ENCODE measurements at places on chromosomes 6 and 20. TPM values are rescaled to one million over a fixed set of nuclear protein-coding genes. Genes with fewer than 3 reads are reported as not detected.

- no peak for DNase-seq
These were observed 40.1 kb downstream of the FAM120B start for GRCh38 chr6:170346649-170347048.

- no peak for DNase-seq
These were observed 72.1 kb downstream of the FOXA2 start for GRCh38 chr20:22511943-22512910.

- DNase-seq = no peak
These were observed 40.9 kb downstream of the GMPR start for GRCh38 chr6:16279243-16279642.

GRCh38 chr6:148055419-148055818, 287.2 kb upstream of the SASH1 start:
- DNase-seq = no peak

GRCh38 chr6:170006071-170006899, 254.9 kb downstream of the ERMARD start:
- no peak for DNase-seq

- no peak for DNase-seq
These were observed 66.4 kb downstream of the AFDN start for GRCh38 chr6:167892835-167893815.

DNA sequence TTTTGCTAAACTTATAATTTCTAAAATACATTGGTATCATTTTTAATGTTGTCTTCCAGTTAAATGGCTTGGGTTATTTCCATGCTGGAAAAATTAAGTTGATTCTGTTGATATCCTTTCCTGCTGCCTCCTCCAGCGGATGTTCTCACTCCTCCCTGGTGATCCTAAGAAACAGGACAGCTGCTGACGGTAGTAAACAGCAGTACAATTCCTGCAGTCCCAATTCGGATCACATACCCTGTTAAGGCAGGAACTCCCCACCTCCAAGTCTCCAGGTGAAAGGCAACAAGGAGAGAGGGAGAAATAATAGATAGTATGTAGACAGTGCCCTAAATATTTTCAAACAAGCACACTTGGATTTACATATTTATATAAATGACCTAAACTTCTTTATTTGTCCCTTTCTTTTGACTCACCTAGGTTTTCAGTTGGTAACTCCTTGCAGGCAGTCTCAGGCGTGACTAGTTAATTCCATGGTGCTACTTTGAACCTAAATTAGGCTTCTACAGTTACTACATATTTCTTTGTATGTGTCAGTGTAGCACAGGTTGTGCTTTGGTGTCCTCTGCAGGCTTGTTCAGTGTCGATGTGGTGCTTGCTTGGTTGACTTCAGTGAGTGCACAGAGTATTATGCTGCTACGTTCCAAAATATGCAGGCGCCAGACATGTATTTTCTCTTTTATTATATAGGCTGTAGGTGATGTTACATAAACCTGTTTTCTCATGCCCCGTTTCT, 126.0 kb downstream of the ADGRB3 start:
- DNase-seq = no peak

- no peak for DNase-seq
These were observed 55.8 kb upstream of the MTRF1L start for GRCh38 chr6:153058291-153058690.

DNA sequence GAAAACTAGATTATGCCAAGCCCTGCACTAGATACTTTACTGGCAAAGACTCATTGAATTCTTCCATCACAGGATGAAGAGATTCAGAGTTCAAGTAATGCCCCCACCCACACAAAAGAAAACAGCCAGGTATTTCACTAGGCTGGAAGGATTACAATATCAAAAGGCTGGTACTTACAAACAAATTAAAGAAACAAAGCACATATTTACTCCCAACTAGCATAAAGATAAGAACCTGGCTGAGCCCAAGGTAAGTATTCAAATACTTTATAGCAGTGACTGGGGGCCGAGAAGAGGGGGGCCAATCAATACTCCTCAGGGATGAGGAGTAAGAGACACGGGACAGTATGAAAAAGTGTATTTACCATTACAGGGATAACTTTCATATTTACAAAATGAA, 3.7 kb downstream of the ACOT8 start:
- DNase-seq = no peak

DNA sequence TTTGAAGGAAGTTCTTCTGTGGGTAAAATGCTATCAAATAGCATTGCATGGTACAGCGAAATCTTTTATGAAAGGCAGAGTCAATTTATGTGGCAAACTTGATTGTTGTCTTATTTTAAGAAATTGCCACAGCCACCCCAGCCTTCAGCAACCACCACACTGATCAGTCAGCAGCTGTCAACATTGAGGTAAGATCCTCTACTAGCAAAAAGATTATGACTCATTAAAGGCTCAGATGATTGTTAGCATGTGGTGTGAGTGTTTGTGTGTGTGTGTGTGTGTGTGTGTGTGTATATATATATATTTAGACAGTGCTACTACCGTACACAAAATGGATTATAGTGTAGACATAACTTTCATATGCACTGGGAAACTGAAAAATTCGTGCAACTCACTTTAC, 27.8 kb downstream of the LRRN4 start:
- DNase-seq = no peak

DNA sequence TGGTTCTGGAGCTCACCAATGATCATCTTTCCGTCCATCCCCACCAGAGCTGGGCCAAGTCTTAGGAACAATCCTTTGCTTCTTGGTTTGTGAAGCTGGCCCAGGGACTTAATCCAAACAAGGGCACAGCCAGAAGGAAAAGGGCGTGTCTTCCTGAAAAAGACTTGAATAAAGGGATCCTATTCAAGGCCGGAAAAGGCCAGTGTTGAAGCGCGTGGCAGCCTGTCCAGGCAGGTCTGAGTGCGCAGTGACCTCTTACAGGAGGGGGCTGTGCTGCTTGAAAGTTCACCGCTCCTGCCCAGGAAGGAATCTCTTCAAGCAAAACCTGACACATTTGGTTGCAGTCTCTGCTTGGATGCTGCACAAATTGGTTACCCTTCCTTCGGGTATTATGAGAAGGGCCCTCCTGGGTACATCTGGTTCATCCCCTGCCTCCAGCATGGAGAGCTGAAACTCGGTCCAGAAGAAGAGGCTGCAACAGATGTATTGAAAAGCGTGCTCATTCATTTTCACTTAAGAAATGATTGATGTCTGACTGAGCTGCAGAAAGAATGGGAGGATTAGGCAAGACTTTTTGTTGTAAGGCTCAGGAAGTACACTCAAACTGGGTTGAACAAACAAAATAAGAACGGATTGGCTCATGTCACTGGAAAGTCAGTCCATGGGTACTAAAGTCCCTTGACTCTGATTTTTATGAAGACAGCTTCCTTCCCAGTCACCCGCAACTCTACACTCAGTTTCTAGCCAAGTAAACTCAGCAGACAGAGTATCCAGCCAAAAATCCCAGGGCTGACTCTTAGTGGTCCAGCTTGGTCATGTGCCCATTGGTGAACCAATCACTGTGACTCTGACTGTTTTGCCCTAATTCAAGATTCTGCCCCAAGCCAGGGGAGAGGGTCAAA, 136.3 kb downstream of the TFAP2C start:
- DNase-seq = no peak

DNA sequence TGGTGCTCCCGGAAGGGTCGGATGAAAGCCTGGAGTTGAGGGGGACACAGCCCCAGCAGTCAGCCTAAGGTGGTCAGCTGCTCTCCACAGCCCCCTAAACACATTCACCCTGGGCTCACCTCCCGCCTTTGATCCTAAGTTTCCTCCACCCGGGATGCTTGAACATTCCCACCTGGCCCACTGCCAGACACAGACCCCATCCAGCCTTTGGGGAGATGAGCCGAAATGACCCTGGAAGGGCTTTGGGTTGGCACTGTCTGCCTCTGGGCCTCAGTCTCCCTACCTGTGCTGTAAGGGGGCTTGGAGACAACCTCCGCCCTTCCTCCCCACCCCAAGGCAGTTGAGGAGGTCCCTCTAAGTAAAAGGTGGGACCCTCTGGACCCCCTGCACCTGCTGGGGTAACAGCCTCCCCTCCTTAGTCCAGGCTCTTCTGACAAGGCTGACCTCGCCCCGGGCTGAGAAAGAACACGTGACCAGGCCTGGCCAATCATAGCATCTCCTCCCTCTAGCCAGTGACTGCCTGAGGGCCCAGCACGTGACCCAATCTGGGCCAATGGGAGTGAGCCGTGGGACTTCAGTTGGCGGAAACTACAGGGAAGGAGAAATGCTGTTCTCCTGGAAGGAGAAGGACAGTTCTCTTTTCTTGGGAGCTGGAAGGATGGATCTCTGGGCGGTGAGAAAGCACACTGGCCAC, 16.9 kb upstream of the UBE2V1 start:
- DNase-seq = no peak

DNA sequence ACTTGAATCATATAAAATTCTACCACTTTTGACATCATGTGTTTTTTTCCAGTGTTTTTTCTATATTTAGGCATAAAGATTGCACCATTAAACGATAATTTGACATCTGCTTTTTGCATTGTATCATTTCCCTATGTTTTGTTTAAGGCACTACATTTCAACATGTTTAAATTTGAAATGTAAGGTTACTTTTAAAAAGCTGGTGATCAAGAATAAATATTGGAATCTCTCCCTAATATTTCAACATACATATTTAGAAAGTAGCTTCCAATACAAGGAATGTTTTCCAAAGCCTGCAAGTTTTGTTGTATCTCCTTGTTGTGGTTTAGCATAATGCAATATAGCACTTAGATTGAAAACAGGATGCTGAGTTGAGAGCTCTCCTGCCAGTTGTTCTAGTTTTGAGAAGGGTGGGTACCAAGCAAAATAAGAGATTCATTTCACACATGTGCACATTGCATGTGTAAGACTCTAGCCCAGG, 76.5 kb downstream of the SYNJ2 start:
- no peak for DNase-seq

DNA sequence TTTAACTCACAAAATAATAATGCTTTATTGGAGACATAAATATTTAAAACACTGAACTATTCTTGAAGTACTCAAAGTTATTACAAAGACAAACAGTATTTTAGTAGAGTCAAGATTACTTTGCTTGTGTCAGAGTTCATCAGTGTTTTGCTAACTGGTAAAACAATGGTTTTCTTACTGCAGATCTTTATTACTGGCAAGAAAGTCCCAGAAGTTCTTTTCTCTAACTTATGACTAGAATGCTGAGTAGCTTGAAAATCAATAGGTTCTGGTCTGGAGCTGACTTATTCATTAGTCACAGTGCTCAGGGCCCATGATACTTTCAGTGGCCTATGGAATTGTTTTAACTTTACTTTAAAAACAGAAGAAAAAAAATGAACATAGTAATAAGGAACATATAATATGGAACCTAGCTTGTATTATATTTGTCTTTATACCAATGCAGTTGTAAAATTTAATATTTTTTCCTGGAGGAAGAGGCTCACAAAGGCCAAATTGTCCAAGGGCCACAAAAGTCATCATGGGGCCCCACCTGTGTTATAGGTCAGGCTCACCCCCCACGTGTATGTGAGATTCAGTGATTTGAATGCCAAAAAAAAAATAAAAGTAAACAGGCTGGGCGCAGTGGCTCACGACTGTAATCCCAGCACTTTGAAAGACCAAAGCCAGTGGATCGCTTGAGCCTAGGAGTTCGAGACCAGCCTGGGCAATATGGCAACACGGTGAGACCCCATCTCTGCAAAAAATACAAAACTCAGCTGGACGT, 53.3 kb downstream of the PLEKHG1 start:
- no peak for DNase-seq

- no peak for DNase-seq
These were observed 129.0 kb downstream of the EDN3 start for GRCh38 chr20:59429396-59429795.

- DNase-seq = no peak
These were observed 73.0 kb downstream of the EYA2 start for GRCh38 chr20:46967646-46968045.

DNA sequence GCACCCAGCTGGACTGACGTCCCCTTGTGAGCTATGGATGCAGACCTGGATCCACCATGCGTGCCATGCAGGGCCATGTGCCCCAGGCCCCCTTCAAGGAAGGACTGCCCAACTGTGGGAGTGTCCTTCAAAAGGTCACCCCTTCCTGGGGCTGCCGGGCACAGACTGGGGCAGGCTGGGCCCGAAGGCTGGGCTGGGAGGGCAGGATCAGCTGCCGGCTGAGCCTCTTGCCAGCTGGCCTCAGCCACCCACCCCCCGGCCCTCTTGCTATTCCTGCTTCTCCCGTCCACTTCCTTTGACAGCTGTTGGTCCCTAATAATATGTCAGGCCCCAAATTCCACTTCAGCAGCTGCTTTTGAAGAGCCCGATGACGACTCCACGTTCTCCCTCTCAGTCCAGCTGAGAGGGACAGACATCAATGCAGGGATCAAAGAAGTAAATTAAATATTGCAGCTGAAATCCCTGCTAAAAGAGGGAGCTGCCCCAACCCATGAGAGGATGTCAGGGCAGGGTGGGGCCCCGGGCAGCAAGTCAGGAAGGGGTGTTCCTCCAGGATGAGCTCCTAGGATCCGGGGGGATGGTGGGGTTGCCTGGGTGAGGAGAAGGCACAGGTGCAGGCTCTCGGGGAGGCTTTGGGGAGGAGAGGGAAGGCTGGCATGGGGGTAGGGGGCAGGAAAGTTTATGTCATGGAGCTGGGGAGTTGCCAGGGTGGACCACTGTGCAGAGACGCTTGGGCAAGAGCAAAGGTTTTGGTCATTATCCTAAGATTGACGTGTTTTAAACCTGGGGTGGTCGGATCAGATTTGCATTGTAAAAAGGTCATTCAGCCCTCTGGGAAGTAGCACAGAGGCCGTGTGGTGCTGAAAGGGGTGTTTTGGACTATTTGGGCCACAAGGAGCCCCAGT, 185.0 kb downstream of the ANKRD60 start:
- DNase-seq = no peak

GRCh38 chr20:20237093-20237959, 130.6 kb upstream of the INSM1 start:
- DNase-seq = no peak

DNA sequence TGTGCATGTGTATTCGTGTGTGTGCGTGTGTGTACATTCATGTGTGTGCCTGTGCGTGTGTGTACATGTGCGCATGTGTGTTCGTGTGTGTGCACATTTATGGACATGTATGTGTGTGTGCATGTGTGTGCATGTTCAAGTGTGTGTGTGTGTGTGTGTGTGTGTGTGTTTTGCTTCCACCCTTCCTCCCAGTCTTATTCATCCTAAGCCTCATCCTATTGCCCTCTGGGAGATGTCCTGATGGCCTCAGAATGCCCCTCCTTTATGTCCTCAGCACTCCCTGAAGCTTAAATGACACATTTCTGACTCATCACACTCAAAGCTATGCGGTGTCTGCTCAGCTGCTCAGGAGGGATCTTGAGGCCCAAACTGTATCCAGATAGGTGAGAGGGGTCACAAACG, 76.6 kb upstream of the CCDC167 start:
- no peak for DNase-seq

DNA sequence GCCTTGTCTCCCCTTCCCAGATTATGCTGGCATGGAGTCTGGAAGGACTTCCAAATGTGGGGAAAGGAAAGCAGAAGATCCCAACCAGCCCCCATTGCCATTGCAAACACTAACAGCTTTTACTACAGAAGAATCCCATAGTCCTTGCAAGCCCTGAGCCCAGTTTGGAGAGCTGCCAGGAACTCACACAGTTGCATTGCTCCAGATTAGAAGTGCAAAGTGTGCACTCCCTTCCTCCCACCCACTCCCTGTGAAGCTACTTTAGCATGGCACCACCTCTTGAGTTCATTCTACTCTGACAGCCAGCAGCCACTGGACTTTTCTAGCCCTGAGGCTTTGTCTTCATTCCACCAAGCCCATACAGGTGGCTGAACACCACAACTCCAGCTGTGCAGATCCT, 67.6 kb downstream of the SLC22A2 start:
- no peak for DNase-seq

The ENPP3 gene
- polyA plus RNA-seq = 3.9 TPM

The CTCFL gene
- 0.07 TPM for polyA plus RNA-seq

The RREB1 gene
- 15.1 TPM for polyA plus RNA-seq

The FERMT1 gene
- 2.2 TPM for polyA plus RNA-seq

The EYS gene
- 0.03 TPM for polyA plus RNA-seq

The XPO5 gene
- 24.5 TPM for polyA plus RNA-seq

Measured in ovary (tissue), 10 donors.